ENCODE measurements at places on chromosomes 1 and 21.
A peak's percentile ranks its signal among the peaks of the same experiment; 100 is the strongest.

- no peak for DNase-seq
These were observed 252.7 kb downstream of the AKT3 start for GRCh38 chr1:243597383-243597782.

DNA sequence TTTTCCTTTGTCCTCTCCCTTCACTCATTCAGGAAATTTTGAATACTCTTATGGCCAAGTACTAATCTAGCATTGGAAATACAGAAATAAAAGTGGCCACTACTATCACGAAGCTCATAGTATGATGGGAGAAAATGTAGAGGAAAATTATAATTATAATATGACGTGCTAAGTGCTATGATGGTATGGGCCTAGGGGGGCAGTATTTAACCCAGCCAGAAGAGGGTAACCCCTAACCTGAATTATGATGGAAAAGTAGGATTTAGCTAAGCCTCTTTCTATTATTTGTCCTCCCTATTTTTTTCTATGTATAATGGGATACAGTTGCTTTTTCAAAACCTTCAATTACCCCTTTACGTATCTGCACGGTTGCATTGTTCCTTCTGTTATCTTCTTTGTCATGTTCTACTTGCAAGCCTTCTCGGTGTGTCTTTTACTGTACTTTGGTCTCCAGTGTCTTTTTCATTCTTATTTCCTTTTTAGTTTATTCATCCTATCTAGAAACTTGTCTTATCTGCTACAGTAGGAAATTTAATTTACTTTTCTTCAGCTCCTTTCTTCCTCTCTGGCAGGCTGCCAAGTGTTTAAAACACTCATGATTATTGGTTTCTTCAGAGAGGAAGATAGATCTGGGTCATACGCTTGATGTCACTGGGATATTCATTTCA, 88.8 kb upstream of the GPR52 start:
- no peak for DNase-seq

- no peak for DNase-seq
These were observed 26.1 kb downstream of the TOR3A start for GRCh38 chr1:179107706-179108629.

- no peak for DNase-seq
These were observed 11.2 kb downstream of the HMGCL start for GRCh38 chr1:23814016-23814415.

- DNase-seq, result no peak
These were observed 2.4 kb upstream of the PROX1 start for GRCh38 chr1:213985209-213986019.

GRCh38 chr1:155070721-155071569, 7.4 kb downstream of the EFNA4 start:
- peak; percentile 38 for DNase-seq

GRCh38 chr1:5720045-5720444, 272.2 kb downstream of the NPHP4 start:
- no peak for DNase-seq

GRCh38 chr21:15775291-15775690, 45.5 kb downstream of the USP25 start:
- no peak for DNase-seq

DNA sequence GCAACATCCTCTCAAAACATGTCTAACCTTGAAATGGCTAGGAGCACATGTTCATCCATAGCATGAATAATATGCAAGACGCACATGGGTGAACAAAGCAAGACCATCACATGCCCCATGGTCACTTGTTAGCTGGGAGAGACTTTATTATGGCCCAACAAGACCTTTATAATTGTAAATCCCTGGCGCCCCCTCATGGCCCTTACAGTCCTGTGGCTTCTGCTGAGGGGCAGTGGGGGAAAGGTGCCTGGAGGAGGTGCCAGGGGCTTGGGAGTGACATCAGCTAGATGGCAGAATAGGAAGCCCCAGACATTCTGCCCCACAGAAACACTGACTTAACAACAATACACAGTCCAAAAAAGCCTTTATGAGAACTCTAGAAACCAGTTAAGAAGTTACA, 51.7 kb downstream of the CSMD2 start:
- DNase-seq, result no peak

DNA sequence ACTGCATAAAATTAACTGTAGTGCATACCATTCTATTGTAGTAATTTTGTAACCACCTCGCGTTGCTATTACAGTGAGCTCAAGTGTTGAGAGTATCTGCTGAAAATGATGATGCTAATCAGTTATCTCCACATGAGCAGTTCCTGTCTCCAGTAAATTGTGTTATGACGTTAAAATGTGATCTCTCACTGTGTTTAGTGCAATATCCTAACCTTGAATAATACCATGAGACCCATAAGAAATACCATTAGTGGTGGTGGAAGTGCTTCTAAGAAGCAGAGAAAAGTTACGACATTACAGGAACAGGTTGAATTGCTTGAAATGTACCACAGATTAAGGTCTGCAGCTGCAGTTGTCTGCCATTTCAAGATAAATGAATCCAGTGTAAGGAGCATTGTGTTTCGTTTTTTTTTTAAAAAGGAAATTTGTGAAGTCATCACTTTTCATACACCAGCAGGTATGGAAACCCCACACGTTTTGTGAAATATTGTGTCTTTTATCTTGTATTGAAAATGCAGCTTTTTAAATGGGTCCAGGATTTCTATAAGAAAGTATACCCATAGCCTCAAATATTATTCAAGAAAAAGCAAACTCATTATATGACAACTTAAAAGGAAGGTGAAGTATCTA, 72.5 kb downstream of the ANGPTL1 start:
- DNase-seq, result no peak

DNA sequence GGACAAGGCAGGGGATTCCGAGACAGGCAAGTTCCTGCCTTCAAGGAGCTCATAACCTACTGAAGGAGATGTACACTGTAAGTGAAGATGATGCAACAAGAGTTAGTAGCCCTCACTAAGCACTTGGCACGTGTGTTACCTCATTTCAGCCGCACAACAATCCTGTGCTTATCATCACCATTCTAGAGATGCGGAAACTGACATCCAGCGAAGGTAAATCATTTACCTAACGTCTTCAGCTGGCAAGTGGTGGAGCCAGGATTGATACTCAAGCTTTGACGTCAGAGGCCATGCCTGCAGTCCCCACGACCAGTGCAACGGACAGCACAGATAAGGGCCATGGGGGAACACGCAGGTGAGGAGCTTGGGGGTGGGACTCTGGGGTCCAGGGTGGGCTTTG, 2.9 kb upstream of the UBXN10 start:
- no peak for DNase-seq

GRCh38 chr1:236914375-236914774, 89.9 kb downstream of the MT1HL1 start:
- no peak for DNase-seq

- no peak for DNase-seq
These were observed 30.1 kb upstream of the PTGFRN start for GRCh38 chr1:116879478-116880133.

GRCh38 chr1:235952950-235953615, 86.4 kb upstream of the LYST start:
- no peak for DNase-seq

- no peak for DNase-seq
These were observed at the start of gene ENAH for GRCh38 chr1:225652729-225653462. ENAH (minus strand) TSS chr1:225653123; CDS start chr1:225652690, 433 bp downstream.

GRCh38 chr1:41618066-41618825, 133.8 kb upstream of the EDN2 start:
- no peak for DNase-seq

GRCh38 chr1:191086910-191087309, 609.2 kb upstream of the BRINP3 start:
- DNase-seq, result no peak

DNA sequence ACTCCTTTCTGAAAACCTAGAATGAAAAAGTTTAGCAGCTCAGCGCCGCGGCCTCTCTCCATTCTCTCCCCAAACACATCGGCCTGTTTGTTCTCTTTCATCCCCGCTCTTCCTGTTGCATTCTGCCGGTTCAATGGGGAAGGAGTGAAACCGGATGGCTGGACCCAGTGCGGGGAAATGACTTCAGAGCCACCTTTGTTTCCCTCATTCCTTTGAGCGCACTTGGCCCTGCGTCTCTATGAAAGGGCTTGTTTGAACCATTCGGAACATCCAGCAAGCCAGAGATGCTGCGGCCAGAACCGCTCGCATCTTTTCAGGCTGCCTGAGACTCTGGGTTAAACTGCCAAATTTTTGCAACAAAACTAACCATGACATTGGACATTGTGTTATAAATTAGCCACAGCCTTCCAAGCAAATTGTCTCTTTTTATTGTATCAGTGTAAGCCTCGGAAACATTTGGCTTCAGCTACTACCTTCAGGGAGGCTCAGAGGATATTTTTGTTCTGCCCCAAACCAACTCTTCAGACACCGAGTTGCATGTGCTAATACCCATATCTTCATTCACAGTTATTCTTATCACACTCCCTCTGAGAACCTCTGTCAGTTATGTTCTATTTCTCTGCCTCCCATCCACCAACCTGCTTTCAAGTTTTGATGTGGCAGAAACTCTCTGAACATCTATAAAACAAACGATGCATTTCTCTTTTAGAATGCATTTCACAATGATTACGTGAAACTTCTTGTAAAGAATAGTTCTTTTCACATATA, 5.1 kb upstream of the OLIG1 start:
- no peak for DNase-seq

- DNase-seq, result no peak
These were observed 5.2 kb downstream of the PIGV start for GRCh38 chr1:26792924-26793323.

GRCh38 chr1:35863881-35864625, 19.0 kb upstream of the AGO1 start:
- DNase-seq, result no peak

DNA sequence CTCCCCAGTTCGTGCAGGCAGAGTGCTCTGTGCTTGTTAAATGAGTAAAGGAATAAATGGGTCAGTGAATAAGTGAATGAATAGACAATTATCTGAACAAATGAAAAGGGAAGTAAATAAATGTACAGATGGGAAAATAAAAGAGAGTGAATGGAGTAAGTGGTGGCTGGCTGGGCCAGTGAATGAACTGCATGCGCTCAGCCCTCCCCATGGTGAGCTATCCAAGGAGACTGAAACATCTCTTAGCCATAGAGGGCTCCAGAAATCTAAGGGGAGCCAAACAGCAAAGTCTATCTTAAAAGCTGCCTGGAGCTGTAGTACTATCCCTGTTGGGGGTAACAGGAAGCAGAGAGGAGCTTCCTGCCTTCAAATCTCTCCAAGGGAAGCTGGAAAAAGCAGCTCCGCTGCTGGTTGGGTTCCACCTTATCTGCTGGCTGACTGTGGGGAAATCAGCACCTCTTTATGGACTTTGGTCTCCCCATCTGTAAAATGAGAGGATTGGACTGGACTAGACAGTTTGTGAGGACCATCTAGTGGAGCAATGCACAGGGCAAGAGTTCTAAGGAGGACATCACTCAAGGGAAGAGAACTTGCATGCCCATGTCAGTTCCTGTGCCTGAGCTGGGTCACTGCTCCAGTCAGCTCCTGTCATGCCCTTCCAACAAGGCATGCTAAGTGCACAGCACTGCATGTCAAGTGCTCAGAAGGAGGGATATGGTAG, 77.9 kb downstream of the TRABD2B start:
- DNase-seq, result no peak

- no peak for DNase-seq
These were observed 6.7 kb downstream of the AZIN2 start for GRCh38 chr1:33087677-33088076.

GRCh38 chr1:2150801-2151200, 43.8 kb downstream of the FAAP20 start:
- no peak for DNase-seq

DNA sequence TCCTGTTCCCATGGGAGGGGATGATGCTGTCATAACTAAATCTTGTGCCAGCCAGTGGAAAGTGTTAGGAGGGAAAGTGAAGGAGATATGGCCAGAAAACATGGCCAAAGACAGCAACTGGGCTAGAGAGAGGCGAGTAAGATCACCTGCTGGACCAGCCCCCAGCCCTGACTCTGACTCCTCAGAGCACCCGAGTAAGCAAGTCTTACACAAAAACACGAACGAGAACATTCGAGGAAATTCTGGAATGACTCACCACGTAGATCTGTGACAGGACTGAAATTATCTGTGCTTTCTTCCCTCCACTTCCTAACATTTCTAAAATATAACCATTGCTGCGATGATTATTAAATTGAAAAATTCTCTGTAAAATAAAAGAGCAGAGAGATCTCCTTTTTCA, 9.2 kb downstream of the ZNF496 start:
- no peak for DNase-seq

DNA sequence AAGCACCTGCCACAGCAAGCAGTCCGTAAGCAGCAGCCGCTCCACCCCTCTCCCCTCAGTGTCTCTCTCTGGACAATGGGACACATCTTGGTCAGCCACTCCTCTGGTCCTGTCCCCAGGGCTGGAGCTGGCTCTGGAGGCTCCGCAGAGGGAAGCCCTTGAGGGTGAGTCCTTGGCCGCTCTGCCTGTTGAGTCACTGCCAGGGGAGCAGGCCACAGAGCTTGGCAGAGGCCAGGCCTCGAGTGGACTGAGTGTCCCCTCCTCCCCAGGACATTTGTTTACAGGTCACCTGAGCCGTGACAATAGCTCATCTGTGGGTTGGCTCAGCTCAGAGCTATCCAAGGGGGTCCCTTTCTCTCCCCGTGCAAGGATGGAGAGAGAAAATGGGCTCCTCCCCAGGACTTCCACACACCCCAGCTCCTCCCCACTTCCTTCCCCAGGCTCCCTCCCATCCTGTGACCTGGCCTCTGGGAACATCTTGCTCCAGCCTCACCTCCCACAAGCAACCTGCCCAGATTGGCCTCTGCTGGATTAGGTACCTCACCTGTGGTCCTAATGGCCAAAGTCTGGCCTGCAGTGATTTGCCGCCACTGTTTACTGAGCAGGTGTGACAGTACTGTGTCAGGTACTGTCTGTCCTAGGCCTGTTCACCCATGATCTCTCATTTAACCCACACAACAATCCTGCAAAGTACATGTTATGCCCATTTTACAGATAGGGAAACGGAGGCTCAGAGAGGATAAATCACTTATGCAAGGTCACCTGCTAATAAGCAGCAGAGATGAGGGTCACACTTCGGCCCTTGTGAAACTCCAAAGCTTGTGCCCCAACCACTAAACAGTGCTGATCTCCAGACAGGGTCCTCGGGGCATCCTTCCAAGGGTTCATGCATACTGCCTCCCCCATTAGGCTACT, 4.8 kb downstream of the FAM131C start:
- no peak for DNase-seq

- DNase-seq, result no peak
These were observed 69.2 kb upstream of the GJA8 start for GRCh38 chr1:147833231-147833860.

DNA sequence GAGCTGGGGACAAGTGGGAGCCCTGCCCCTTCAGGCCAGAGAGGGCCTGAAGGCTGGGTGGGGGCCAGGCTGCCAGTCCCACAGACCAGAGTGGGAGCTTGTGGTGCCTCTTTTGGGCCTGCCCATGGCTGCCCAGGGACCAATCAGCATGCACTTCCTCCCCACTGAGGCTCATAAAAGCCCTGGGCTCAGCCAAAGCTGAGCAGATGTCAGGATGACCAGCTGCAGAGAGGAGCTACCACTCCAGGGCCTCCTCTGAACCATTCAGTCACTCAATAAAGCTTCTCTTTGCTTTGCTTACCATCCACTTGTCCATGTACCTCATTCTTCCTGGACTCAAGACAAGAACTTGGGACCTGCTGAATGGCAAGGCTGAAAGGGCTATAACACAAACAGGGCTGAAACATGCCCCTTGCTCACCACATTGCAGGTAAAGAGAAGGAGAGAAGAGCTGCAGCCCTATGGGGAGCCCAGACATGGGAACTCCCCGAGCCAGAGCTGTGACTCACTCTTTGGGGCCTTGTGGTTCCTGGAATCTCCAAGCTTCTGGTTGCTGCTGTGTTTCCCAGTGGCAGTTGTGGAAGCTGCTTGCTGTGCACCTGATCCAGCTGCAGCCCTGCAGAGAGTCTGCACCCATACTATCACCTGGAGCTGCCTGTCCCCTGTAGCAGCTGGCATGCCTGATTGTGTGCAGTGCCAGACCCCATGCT, 82.0 kb downstream of the OLFML3 start:
- no peak for DNase-seq
